Upper lobe of right lung (tissue), 1 donor: ENCODE measurements at places on chromosomes 5 and 9. TPM values are rescaled to one million over a fixed set of nuclear protein-coding genes. Genes with fewer than 3 reads are reported as not detected.

DNA sequence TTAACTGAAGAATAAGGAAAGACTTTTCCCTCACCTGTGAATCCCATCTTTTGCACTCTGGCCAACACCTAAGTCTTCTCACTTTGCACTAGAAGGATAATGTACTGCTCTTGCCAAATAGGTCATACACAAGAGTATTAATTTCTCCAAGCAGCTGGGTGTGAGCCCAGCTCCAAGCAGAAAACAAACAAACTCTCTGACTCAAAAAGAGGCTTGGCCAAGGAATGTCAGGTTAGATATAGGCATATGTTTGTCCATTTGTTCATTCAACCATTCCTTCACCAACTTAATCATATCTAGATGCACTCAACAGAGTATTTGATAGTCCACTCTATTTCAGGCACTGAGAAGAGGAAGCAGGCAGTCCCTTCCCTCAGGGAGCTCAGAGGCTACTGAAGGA lies 84.4 kb downstream of the HTR4 start:
- H3K4me1 ChIP-seq = no peaks in the 10 kb centered on the region
- peaks cover 6% of the 10 kb centered on the region for H3K27me3 ChIP-seq
- no peak overlapping the region for H3K4me3 ChIP-seq

DNA sequence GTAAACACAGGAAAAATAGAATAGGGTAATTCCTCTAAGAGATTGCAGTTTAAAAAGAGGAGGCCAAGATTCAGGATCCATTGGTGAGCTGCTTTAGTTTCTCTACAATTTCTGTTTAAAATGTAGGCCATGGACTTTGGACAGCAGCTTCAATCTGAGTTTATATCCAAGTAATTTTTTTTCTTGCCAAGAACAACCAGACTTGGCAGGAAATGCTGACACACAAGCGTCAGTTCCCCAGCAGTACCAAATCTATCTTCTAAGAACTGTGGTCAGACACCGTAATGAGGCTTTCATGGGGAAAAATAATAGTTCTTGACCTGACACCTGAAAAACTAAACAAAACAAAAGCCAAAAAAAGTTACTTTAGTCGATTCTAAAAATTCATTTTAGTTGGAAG lies 528.8 kb downstream of the CSNK1G3 start:
- no peaks in the 10 kb centered on the region for H3K36me3 ChIP-seq
- H3K4me1 ChIP-seq = no peaks in the 10 kb centered on the region
- H3K27ac ChIP-seq = no peak overlapping the region
- DNase-seq = no peak
- no peak overlapping the region for H3K4me3 ChIP-seq

- no peak for DNase-seq
- no peak overlapping the region for H3K4me3 ChIP-seq
- no peak overlapping the region for H3K27ac ChIP-seq
- H3K36me3 ChIP-seq = no peaks in the 10 kb centered on the region
These were observed 25.6 kb downstream of the KCNN2 start for GRCh38 chr5:114387433-114387832.

- H3K4me1 ChIP-seq = peaks cover 38% of the 10 kb centered on the region
- H3K4me3 ChIP-seq = no peak overlapping the region
- no peak overlapping the region for H3K27ac ChIP-seq
- H3K36me3 ChIP-seq = peaks cover 6% of the 10 kb centered on the region
- H3K27me3 ChIP-seq = no peaks in the 10 kb centered on the region
These were observed 59.9 kb downstream of the SERINC5 start for GRCh38 chr5:80195837-80196400.

DNA sequence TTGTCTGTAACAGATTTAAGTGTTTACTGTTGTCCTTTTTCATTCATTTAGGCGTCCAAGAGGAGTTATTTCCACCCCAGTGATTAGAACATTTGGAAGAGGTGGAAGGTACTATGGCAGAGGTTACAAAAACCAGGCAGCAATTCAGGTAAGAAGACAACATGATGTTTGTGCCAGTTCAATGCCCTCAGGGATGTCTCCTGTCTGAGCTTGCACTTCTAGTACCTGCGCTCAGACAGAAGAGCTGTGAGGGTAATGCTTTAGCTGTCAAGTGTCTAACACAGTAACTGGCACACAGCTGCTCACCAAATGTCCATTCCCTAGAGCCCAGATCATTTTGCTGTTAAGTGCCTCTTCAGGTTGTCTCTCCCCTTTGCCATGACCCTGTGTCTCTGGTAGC lies 14.2 kb upstream of the PHF2 start:
- no peak overlapping the region for H3K27ac ChIP-seq
- H3K4me3 ChIP-seq = no peak overlapping the region
- no peak for DNase-seq
- H3K36me3 ChIP-seq = peaks cover 82% of the 10 kb centered on the region
- H3K27me3 ChIP-seq = no peaks in the 10 kb centered on the region

The BTNL8 gene
- total RNA-seq = 4.5 TPM

The ATP10B gene
- not detected for total RNA-seq

The CTXN3 gene
- total RNA-seq = not detected
